ENCODE measurements at places on chromosomes 4 and X.

GRCh38 chr4:16704489-16704888 is 194.0 kb downstream of the LDB2 start:
- DNase-seq = no peak

DNA sequence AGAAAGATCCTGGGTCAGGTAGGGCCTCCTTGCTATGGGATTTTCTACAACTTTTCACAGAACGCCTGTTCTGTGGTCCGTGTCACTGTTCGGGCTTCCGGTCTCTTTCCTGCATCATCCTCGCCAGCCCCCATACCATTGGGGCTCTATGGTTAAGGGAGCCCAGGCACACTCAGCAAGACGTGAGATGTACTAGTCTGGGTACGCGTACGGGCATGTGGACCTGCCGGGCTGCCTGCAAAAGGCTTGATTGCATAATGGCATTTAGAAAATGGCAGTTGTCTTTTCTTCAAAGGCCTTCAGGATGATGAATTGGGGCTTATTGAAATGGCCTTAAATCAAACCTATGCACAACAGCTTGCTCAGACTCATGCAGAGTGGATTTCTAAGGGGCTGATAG is 86.7 kb downstream of the CNGA2 start:
- DNase-seq = no peak

DNA sequence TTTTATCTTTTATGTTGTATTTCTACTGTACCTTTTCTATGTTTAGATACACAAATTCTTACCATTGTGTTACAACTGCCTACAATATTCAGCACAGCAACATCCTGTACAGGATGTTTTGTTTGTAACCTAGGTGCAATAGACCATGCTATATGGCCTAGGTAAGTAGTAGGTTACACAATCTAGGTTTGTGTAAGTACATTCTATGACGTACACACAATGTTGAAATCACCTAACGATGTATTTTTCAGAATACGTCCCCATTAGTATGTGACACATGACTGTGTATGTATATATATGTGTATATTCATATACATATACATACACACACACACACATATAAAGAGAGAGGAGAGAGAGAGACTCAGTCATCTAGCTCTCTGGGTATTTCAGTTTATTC is 103.5 kb downstream of the CLNK start:
- no peak for DNase-seq

DNA sequence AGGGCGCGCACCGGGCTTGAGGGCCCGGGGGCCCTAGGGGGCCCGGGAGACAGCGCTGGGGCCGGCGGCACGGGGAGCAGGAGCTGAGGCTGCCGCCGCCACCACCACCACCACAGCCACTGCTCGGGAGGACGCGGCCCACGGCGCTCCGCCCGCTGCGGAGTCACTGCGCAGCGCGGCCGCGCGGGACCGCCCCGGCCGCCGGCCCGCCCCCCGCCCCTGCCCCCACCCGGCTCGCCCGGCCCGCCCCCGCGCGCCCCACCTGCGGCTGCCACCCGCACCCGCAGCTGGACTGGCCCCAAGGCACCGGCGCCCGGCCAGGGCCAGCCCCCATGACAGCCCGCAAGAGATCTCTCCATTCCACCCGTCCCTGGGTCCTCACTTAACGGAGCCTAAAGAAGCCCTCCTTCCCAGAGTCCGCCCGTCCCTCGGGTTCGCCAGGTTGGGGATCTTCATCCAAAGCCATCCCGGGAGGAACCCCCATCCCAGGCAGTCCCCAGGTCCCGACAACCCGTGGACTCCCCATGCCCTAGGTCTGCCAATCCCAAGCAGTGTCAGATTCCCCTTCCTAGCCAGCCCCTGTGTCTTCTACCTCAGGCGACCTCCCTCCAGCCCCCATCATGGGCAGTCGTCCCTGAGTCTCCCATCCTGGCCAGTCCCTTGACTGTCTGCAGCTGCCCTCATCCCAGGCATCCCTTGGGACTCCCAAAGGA is 40.0 kb upstream of the IQSEC2 start:
- DNase-seq = no peak

GRCh38 chrX:2614911-2615310 is 76.2 kb upstream of the CD99 start:
- no peak for DNase-seq

DNA sequence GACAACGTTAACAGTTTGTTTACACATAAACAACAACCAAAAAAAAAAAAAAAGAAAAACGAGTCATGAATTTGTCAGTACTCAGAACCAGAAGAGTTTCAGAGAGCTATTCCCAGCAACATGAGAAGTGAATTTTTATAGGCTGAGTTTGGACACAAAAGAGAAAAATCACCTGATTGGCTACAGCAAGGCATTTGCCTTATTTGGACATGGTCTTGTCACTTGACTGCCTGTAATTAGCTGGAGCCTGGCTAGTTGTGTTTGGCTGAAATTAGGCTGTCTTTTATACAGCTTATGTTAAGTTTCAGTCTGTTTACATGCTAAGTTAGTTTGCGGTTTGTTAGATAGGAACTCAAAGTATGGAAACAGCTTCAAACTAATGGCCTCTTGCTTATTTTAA is 880 bp upstream of the TEX13A start:
- DNase-seq = no peak

- DNase-seq = no peak
Observed at GRCh38 chrX:33465137-33465536, 253.8 kb upstream of the DMD start.

GRCh38 chrX:40538406-40538805 is 42.4 kb upstream of the ATP6AP2 start:
- DNase-seq = no peak

DNA sequence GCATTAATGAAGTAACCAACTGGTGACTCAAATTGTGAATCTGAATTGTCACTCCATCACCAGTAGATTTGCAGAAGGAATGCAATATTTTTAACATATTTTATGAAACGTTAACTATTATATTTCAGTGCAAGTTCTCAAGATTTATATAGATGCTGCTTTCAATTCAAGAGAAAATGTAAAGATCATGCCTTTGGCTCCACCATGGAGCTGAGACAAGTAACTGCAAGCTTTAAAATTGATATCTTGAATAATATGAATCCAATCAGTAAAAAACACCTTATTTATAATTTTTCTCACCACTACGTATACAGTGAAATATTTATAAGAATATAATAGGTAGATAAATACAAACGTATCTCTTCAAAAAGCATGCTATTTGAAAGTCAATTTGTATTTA is 27.8 kb upstream of the GALNTL6 start:
- DNase-seq = no peak

- DNase-seq = peak; percentile 4
Observed at GRCh38 chr4:182969651-182970279, 52.6 kb upstream of the DCTD start.

GRCh38 chrX:37349221-37350033 is at the start of gene PRRG1:
Gene PRRG1 (plus strand): TSS chrX:37349364. CDS start chrX:37406250, 56,886 bp downstream.
- DNase-seq = no peak

DNA sequence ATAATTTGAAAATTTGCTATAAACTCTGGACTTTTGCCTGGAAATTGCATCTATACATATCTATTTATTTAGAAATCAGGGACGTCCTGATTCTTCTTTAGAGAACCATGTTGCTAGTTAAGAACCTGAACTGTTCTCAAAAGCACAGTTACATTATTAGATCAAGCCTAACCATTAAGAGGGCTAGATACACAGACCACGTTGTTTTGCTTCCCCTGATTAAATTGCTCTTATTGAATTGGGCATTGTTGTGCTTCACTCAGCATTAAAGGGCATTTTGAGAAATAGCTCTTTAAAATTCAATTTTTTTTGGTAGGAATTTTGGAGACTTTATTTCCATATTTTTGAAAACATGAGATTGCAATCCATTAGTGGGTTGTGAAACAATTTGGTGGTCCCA is 44.4 kb downstream of the FIP1L1 start:
- DNase-seq = no peak

DNA sequence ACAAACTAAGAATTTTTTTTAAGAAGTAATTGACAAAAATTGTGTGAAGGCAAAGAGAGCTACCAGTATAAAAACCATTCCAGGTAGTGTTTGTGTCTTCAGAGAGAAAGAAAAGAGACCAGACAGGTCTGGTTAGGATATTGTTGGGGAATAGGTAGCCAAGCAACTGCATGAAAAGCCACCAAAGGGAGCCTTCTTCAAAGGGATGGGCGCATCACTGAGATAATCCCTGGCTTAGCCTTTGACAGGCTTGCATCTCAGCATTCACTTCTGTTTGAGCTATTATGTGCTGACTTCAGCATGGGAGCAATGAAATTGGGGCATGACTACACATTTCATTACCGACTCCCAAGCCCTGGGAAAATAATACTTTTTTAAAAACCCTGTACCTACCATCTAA is 496.6 kb downstream of the IL1RAPL1 start:
- DNase-seq = no peak

DNA sequence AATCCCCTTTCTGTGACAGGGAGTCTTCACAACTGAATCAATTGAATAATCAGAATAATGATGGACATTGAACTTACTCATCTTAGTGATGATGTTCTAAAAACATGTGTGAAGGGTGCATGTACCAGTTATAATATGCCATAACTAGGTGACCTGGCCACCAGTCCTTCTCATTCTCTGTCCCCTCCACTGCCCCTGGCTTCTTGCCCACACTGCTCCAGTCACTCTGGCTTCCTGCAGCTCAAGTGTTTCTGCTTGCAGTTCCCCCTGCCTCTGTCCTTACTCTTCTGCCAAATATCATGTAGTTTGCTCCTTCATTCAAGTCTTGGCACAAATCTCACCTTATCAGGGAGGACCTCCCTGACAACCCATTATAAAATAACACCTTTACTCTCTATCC is 168.1 kb upstream of the SLC7A11 start:
- DNase-seq = no peak

GRCh38 chrX:134541906-134542305 is 81.9 kb downstream of the HPRT1 start:
- DNase-seq = no peak

- no peak for DNase-seq
Observed at GRCh38 chrX:115535844-115536243, 25.1 kb upstream of the PLS3 start.

DNA sequence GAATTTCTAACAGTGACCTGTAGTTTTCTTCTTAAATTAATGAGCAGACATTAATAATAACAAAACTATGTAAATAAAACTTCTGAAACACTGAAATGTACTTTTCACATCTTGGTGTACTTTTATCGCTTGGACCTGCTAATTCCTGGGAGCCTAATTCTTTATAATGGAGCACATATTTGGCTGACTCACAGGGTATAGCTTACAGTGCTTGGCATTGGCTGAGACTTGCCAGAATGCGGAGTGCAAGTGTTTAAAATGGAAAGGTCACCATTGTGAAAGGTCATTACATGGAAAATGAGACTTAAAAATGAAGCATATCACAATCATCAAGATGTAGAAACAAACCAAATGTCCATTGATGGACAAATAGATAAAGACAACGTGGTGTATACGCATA is 137.3 kb upstream of the PDLIM3 start:
- DNase-seq = no peak

- DNase-seq = no peak
Observed at GRCh38 chr4:106320235-106320634, 3.9 kb downstream of the AIMP1 start.

GRCh38 chr4:6449746-6450369 is 22.6 kb downstream of the PPP2R2C start:
- DNase-seq = no peak

DNA sequence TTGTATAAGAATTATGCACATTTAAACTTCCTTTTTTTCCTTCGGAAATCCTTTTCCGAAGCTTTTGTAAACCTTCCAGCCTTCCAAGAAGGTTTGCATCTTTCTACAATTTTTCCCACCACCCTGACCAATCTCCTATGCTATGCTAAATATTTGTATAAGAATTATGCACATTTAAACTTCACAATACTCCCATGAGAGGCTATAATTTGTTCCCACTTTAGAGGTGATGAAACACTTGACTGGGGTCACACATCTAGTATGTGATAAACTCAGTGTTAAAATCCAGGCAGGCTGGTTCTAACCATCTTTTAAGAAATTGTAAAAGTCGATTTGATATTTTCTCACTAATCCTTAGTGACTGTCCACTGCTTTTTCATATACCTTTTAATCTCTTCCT is 22.1 kb downstream of the NUDT6 start:
- DNase-seq = no peak

- DNase-seq = no peak
Observed at GRCh38 chrX:147699061-147699460, 212.7 kb upstream of the FMR1 start.

- DNase-seq = no peak
Observed at GRCh38 chrX:137290011-137290410, 256.2 kb upstream of the GPR101 start.

Measured in AML-193 (cell line).